Fibroblast of skin of back (primary cell): ENCODE measurements at places on chromosomes 13 and 19.

DNA sequence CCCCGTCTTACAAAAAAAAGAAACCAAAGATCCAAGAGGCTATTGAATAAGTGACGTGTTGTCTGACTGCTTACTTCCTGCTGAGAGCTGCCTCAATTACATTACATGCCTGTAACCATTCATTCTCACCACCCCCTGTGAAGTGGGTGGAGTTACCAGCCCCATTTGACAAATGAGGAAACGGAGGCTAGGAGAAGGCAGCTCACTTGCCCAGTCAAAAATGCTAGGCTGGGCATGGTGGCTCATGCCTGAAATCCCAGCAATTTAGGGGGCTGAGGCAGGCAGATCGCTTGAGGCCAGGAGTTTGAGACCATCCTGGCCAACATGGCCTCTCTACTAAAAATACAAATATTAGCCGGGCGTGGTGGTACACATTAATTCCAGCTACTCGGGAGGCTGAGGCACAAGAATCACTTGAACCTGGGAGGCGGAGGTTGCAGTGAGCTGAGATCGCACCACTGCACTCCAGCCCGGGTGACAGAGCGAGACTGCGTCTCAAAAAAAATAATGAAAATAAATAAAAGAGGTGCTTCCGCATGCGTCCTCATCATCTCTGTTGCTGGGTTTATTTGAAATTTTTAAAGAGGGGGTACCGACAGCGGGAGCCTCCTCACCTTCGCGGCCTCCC is 499 bp downstream of the LSM7 start:
- peak; percentile 93 for DNase-seq

DNA sequence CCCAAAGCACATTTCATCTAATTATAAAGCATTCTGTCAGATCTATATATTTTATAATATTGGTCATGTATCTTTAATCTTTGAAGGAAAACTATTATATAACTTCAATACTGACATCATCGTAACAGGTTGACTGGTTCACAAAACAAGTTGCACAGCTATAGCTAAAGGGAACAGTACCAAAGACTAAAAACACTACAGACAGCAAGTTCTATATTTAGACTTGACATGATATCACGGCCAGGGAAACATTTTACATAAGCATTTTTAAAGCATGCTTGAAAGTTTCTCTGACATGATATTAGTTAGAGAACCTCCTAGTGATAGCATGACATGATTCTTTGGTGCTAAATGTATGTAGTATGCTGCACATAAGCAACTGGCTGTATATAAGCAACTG is 182.5 kb downstream of the NDFIP2 start:
- DNase-seq: no peak

DNA sequence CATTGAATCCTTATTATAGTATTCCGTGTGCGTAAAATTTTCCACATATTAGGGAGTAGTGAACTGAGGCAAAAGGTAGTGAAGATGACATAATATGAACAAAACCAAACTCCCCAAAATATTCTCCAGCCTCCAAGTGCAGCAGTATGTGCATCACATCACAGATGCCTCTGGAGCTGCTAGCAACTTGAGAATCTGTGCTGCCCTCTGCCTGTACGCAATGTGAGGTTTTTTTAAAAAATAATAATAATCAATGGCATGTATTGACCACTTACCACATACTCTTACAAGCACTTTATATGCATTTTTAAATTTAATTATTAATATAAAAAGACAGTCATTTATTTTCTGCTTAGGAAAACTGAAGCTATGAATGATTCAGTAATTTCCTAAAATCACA is 583.0 kb upstream of the SPRY2 start:
- DNase-seq: no peak

- DNase-seq: no peak
These were observed 9.5 kb downstream of the RASL11A start for GRCh38 chr13:27280009-27280656.

DNA sequence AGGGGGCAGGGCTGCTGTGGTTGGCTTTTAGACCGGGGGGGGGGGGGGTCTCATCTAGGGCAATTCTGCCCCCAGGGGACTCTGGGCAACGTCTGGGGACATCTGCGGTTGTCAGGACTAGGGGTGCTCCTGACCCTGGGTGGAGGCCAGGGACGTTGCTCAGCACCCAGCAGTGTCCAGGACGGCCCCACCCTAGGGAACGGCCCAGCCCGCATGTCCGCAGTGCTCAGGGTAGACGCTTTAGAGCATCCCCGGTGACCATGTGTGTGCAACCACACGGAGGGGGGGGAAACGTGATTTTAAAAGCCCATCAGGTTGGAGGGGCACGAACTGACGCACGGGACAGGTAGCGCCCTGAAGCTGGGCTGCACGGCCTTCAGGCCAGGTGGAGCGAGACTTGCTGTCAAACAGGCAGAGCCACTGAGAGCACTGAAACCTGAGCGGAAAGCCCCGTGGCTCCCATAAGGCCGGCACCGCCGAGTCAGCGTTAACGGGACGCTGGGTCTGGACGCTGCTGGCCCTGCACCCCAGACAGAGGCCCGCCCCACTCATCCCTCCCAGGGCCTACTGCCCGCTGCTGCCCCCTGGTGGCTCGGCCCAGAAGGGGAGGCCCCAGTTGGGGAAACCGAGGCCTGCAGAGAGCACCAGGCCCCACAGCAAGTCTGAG is 8.3 kb downstream of the CACTIN start:
- DNase-seq: peak; percentile 45

- DNase-seq: no peak
These were observed 61.4 kb upstream of the KLF2 start for GRCh38 chr19:16263141-16263761.

DNA sequence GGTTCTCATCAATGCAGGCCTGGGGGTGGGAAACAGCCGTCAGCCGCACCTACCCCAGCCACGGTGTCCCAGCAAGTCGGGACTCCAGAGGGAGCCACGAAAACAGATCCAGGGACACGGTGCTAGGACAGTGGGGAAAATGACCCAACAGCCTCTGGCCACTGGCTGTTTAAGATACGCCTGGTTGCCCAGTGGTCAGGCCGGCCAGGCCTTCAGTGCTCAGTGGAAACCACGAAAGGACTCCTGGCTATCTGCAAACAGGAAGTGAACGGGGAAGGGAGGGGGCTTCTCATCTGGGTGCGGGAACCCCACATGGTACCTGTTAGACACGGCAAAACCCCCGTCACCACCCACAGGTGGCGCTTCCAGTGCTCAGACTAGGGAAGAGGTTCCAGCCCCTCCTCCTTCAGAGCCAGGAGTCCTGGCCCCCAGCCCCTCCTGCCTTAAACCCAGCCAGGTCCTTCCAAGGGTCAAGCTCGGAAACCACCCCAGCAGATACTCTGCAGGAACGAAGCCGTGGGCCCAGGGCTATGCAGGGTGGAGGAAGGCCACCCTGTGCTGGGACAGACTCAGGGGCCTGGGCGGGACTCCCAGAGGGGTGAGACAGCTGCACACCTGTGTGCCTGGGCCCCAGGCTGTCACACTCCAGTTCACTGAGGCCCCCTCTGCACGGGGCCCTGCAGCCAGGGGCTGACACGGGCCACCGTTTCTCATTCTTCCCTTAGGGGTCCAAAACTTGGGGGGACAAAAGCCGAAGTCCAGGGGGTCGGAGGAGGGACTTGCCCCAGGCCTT is 4.5 kb downstream of the PPP1R12C start:
- DNase-seq: no peak

DNA sequence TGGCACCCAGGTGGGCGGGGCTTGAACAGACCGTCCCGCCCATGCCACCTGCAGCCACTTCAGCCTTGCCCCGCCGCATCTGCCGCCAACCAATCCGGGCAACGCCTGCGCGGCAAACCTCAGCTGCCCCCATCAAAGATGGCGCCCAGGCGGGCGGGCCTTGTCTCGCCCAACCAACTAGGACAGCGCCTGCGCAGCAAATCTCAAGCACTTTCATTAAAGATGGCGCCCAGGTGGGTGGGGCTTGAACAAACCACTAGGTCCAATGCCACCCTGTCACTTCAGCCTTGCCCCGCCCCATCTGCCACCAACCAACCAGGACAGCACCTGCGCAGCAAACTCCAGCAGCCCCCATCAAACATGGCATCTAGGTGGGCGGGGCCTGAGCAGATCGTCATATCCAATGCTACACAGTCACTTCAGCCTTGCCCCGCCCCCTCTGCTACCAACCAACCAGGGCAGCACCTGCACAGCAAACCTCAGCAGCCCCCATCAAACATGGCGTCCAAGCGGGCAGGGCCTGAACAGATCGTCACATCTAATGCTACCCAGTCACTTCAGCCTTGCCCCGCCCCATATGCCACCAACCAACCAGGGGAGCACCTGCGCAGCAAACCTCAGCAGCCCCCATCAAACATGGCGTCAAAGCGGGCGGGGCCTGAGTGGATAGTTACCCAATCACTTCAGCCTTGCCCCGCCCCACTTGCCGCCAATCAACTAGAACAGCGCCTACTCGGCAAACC is 1.4 kb downstream of the PEG3 start:
- DNase-seq: peak; percentile 93

DNA sequence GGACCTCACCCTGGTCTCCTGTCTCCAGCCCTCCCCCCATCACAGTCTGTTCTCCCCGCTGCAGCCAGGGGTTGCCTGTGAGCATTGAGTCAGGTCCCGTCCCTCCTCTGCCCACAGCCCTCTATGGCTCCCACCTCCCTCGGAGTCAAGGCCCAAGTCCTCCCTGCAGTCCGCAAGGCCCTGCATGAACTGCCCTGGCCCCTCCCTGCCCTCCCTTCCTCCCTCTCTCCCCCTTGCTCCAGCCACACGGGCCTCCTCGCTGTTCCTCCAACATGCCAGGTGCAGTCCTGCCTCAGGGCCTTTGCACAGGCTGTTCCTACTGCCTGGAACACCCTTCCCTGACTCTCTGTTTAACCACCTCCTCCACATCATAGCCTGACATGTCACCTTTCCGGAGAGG is 2.8 kb downstream of the TINCR start:
- DNase-seq: no peak

GRCh38 chr19:54530866-54531265 is 28.2 kb downstream of the LAIR2 start:
- no peak for DNase-seq

GRCh38 chr13:75785130-75785529 is 149.0 kb downstream of the LMO7 start:
- DNase-seq: no peak

- peak; percentile 54 for DNase-seq
These were observed 536.7 kb upstream of the HTR2A start for GRCh38 chr13:47433461-47434005.

DNA sequence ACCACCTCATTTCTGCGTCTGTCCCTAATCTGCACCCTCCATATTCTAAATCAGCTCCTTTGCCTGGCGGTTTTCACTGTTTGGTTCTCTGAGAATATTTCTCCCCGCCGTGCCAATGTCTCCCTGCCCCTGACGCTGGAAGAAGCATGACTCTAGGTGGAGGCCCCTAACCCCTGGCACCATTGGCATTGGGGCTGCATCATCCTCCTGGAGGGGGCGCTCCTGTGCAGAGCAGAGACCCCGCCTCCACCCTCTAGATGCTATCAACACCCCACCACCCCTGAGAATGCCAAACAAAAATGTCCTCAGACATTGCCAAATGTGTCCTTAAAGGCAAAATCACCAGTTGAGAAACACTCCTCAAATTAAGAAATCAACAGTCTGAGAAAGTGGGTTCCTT is 6.5 kb downstream of the ZSCAN5B start:
- no peak for DNase-seq

DNA sequence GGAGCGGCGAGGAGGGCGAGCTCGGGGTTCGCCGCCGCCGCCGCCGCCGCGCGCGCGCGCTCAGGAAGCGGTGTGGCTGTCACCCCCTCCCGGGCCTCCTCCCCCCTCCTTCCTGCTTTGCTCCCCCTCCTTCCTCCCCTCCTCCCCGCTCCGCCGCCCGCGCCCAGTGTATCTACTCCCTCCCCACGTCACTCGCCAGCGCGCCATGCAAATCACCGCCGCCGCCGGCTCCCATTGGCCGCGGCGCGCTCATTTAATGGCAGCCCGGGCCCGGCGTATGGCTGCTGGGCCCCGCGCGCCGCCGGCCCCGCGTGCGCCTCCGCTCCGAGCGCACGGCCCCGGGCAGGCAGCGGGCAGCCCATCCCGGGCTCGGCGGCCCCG is 335 bp upstream of the SOX1 start:
- DNase-seq: peak; percentile 30

GRCh38 chr13:21546372-21546771 is 57.6 kb downstream of the MICU2 start:
- DNase-seq: no peak

GRCh38 chr19:4456476-4456842 is 1.1 kb downstream of the UBXN6 start:
- peak; percentile 79 for DNase-seq

DNA sequence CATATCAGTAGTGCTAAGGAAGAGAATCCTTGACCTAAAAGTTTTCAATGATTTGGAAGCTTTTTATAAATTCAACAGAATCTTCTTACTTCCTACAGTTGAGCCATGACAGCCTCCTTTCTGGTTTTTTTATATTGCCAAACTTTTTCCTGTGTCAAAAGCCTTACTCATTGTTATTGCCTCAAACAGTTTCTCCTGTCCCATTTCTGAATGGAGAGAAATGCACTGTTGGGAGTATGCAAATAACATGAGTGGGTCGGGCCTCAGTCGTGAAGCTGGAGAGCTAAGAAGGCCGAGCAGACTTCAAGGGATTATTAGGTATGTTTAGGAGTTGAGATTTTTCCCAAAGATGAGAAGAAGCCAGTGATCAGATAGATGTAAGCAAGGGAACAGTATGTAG is 766.4 kb upstream of the KLHL1 start:
- DNase-seq: no peak

GRCh38 chr19:16795731-16796130 is 33.5 kb upstream of the SIN3B start:
- no peak for DNase-seq

DNA sequence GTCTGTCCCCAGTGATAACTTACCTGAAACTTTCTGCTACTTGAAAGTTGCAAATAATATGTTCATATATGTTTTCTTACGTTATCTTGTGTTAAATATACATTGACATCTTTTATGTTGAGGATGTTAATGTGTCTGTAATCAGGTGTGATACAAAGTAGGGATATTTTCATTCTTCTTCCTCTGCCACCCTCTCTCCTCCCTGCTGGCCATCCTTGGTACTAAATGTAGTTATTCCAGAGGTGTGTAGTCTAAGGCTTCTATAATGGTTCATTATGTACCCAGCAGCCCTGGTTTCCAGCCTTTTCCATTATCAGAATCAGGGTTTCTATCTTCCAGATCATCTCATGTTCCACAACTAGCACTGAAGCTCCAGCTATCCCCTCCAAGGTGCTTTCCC is 606.7 kb upstream of the KLHL1 start:
- DNase-seq: no peak

GRCh38 chr19:10390652-10391286 is 10.4 kb upstream of the TYK2 start:
- peak; percentile 51 for DNase-seq

DNA sequence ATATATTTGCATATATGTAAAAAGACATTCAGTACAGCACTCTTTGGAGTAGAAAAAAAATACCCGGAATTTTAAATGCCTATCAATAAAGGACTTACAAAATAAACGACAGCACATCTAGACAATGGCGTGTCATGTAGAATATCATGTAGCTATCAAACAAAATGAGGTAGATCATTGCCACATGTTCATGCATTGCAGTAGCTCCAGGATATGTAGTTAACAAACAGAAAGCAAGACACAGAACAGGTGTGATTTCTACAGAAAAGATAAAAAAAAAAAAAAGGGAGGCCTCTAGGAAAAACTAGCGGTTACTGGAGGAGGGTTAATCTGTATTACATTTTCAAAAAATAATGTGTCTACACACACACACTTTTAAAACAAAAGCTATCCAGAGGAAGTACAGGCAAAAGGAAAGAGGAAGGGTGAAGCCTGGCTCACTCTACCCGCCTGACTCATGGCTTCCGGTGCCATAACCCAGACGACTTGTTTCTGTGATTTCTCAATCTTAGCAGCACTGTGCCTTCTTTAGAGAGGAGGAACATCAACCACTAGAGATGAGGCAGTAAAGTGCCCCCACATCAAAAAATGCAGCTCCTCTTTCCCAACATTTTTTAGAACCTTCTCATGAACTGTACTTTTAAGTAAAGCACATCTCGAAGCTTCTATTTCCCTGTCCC is 6.9 kb downstream of the KCTD12 start:
- DNase-seq: peak; percentile 57
